ENCODE measurements at places on chromosomes 3 and 15. TPM values are rescaled to one million over a fixed set of nuclear protein-coding genes. Genes with fewer than 3 reads are reported as not detected.
A peak's percentile ranks its signal among the peaks of the same experiment; 100 is the strongest.

GRCh38 chr3:110697961-110698360 lies 373.7 kb upstream of the NECTIN3 start:
- DNase-seq: no peak

GRCh38 chr3:19213603-19214220 lies 65.4 kb downstream of the KCNH8 start:
- no peak for DNase-seq

Gene LDHAL6B
- total RNA-seq: not detected

DNA sequence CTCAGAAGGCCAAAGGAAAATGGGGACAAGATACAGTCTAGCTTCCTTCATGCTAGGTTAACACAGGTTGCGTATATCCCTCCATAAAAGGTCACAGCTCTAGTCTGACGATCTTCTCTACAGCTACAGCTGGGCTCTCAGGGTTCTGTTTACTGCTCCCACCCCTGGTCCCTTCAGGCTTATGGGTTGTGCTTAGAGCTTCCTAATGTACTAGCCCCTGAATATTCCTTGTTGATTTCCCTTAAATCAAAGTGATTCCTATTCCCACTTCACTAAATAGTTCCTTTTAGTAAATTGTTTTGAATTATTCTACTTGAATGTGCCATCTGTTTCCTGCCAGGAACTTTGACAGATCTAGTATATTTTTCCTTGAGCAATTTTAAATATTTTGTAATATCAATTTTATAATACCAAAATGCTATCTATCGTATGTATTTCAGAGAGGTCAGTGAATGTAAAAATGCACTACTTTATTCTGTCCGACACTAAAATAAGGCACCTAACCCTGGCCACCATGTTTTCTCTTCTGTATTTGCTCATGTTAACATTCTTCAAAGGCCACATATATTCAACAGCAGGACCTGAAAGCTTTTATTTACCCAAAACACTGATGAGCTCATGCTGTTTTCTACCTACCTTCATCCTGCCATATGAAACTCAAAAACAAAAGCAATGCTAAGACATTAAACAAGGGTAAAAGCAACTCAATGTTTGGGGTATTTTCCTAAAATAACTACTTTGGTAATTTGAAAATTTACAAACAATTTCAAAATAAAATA lies 92.8 kb upstream of the TGFBR2 start:
- no peak for DNase-seq

GRCh38 chr3:6622712-6623111 lies 238.2 kb upstream of the GRM7 start:
- DNase-seq: no peak

GRCh38 chr3:29026286-29026685 lies 254.6 kb upstream of the RBMS3 start:
- no peak for DNase-seq

GRCh38 chr15:66803182-66803729 lies 101.2 kb downstream of the SMAD6 start:
- DNase-seq: peak; percentile 95

DNA sequence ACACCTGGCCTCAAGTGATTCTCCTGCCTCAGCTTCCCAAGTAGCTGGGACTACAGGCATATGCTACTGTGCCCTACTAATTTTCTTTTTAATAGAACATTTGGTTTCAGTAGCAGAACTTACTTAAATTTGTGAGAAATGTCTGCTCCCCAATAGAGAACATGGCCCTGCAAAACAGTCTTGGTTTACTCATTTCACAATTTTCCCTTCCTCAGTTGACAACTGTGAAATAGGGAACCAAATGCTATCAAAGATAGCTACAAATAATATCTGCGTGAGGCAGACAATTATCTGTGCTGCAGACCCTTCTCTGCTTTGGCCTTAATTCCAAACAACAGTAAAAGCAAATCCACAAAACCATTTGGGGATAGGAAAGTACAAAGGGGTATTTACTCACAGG lies 22.6 kb downstream of the METTL6 start:
- no peak for DNase-seq

GRCh38 chr3:72338942-72339669 lies 509.1 kb downstream of the SHQ1 start:
- DNase-seq: peak; percentile 38

DNA sequence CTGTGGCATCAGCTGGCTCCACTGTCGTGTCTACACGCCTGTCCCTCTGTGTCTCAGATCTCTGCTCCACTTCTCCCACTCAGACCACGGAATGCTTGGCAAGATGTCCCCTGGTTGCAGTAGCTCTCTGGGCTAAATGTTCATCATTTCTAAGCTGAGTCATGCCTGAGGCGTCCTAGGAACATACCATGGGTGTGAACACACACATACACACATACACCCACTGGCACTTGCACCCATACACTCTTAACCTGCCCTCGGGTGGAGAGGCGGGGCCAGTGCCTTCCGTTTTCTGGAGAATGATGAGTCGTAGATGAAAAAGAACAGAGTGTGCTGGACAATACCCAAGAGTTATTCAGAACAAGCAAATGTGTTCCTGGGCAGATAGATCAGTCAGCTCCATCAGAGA lies 72.4 kb downstream of the SENP2 start:
- DNase-seq: no peak

DNA sequence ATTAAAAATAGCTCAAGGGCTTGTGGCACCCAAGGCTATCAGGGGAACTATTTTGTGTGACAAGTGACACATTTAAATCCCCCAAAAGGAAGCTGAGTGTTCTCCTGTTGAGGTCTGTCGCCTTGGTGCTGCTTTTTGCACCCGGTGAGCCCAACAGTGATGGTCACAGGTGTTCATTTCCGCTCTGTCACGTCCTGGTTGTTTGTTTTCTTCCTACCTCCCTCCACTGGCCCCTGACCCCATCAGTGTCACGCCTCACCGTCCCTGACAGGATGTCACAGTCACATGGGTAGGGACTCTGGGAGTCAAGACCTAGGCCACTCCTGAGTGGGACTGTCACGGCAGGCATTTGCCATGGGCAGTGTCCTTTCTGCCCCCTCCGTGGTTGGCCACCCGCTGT lies 11.2 kb downstream of the SLCO3A1 start:
- no peak for DNase-seq

DNA sequence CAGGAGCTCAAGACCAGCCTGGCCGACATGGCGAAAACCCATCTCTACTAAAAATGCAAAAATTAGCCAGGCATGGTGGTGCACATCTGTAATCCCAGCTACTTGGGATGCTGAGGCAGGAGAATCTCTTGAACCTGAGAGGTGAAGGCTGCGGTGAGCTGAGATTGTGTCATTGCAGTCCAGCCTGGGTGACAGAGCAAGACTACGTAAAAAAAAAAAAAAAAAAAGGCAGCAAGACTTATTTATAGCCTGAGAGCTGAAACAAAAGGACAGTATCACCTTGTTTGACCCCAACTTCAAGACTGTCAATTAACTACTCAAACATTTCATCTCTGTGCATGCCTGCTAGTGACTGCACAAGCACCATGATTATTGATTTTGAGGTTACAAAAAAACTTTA lies 478.9 kb upstream of the GBE1 start:
- no peak for DNase-seq

GRCh38 chr15:98878172-98878571 lies 129.4 kb downstream of the PGPEP1L start:
- no peak for DNase-seq

Gene GPR176
- 1.0 TPM for total RNA-seq

DNA sequence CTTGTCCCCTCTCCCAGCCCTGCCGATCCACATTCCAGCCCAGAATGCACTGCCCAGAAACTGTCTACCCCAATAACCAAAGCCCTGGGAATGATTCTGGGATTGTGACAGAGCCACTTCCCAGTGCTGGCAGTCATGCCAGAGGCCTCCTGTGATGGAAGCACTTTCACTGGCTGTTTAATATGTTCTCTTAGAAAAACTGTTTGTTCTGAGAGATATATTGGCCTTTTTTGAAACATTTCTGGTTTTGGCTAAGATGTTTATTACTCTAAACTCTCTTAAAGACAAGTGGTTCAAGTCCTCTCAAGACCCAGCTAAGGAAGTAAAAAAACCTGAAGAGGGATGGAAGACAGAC lies 74.0 kb upstream of the HACD2 start:
- no peak for DNase-seq

Gene FOXB1
- total RNA-seq: 0.09 TPM

DNA sequence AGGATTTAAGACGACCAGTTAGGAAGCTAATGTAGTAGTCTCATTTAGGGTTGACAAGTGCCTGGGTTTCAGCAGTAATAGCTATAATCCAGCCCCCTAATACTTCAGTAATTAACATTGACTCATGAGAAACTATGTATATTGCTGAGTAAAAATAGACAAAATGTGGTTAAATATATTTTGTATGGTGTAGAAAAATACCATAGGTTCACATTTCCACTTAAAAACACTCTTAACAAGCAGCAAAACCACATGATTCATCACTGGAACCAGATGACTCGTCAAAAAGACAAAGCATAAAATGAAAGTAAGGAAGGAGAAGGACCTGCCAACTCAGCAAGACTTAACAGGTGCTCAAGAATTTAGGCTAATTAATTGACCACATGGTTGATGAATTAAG lies 288.9 kb downstream of the EFHB start:
- DNase-seq: no peak

GRCh38 chr3:162141272-162141791 lies 644.7 kb downstream of the OTOL1 start:
- DNase-seq: no peak

Gene GOLGA8S
- total RNA-seq: not detected

- no peak for DNase-seq
Measured at GRCh38 chr3:112794622-112795172, 52.0 kb downstream of the CD200R1L start.

Gene ISG20
- total RNA-seq: 253 TPM

Gene RTP1
- total RNA-seq: not detected

DNA sequence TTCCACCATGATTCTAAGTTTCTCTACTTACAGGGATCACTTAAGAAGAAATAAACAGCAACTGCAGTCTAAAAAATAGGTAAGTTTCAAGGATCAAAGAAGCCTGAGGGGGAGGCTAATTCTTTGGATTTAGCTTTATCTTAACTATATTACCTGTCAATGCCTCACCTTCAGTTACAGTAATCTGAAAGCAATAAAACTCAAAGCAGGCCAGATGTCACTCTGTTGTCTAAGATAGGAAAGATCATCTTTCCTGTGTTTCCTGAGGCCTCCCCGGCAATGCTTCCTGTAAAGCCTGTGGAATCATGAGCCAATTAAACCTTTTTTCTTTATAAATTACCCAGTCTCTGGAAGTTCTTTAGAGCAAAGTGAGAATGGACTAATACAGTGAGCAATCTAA lies 60.2 kb downstream of the NPTN start:
- DNase-seq: no peak

GRCh38 chr15:63163217-63163616 lies 5.9 kb upstream of the RPS27L start:
- no peak for DNase-seq

DNA sequence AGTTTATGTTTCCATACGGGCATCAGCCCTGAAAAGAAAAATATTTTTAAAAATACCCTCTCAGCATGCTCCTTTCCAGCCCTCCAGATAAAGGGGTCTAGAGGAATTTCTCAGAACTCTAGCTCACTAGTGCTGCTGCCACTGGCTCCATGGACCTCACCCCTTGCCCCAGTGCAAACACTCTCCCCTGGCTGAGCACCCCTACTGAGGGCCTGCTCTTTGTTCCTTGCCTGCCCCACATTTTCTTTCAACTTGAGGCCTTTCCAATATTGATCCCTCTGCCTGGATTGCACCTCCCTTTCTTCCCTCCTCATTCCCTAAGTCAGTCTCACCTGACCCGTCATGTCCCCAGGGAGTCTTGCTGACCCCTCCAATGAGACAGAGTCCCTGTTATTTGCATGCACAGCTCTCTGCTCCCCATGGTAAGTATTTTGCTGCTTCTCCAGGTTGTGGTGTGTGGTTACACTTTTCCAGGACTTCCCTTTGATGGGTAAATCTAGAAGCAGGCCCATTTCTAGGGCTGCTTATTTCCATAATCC lies 196.5 kb downstream of the EPHB1 start:
- no peak for DNase-seq

GRCh38 chr3:54243056-54243931 lies 120.9 kb downstream of the CACNA2D3 start:
- DNase-seq: peak; percentile 17

GRCh38 chr3:171339598-171339997 lies 120.6 kb downstream of the TNIK start:
- no peak for DNase-seq

DNA sequence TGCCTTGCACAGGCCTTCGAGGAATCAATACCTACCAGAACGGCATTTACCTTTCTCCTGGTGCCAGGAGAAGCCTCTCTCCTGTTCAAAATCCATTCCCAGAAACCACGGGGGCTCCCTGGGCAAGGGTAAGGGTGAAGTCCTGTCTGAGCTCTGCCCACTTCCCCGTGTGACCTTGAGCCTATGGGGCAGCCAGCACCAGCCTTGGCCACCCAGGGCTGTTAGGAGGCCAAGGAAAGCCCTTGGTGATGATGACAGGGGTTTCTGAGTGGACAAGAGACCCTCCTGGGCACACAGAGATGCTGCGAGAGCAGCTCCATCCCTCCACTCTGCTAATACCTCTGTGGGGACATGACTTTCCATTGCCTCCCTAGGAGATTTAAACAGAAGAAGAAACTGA lies 5.9 kb downstream of the SCN5A start:
- DNase-seq: no peak

DNA sequence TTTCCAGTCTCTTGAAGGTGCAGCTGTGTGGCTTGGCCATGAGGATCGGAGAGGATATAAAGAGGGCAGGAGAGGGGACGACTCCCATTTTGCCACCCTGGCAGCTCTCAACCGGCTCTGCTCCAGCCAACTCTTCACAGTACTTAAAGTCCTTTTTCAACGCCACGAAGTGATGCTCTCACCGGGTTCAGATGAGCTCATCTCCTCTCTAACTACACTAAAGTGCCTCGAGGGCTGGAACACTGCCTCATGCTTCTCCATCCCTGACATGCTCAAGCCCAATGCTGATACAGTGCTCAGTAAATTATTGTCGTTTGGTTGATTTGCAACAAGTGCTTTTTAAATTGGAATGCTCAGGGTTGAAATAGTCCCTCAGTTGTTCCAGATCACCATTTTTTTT lies 97.8 kb downstream of the GTPBP8 start:
- DNase-seq: no peak

- DNase-seq: no peak
Measured at GRCh38 chr3:65809641-65810150, 229.0 kb downstream of the MAGI1 start.

Gene ITIH1
- total RNA-seq: not detected

Gene LINGO1
- total RNA-seq: 0.14 TPM

GRCh38 chr3:16741103-16741758 lies 136.0 kb upstream of the DAZL start:
- DNase-seq: no peak

GRCh38 chr15:39270934-39271333 lies 309.9 kb upstream of the THBS1 start:
- no peak for DNase-seq

Gene GRM2
- 0.06 TPM for total RNA-seq

- DNase-seq: no peak
Measured at GRCh38 chr15:88882785-88883184, 12.6 kb downstream of the HAPLN3 start.

GRCh38 chr3:42159706-42160472 lies 68.7 kb downstream of the TRAK1 start:
- peak; percentile 31 for DNase-seq

Gene LRRC2
- not detected for total RNA-seq

All from NCI-H460 (cell line).